Activated naive CD4-positive, alpha-beta T cell treated with anti-CD3 and anti-CD28 coated beads for 36 hours (primary cell): ENCODE measurements at places on chromosomes 5 and 9. TPM values are rescaled to one million over a fixed set of nuclear protein-coding genes. Genes with fewer than 3 reads are reported as not detected.

DNA sequence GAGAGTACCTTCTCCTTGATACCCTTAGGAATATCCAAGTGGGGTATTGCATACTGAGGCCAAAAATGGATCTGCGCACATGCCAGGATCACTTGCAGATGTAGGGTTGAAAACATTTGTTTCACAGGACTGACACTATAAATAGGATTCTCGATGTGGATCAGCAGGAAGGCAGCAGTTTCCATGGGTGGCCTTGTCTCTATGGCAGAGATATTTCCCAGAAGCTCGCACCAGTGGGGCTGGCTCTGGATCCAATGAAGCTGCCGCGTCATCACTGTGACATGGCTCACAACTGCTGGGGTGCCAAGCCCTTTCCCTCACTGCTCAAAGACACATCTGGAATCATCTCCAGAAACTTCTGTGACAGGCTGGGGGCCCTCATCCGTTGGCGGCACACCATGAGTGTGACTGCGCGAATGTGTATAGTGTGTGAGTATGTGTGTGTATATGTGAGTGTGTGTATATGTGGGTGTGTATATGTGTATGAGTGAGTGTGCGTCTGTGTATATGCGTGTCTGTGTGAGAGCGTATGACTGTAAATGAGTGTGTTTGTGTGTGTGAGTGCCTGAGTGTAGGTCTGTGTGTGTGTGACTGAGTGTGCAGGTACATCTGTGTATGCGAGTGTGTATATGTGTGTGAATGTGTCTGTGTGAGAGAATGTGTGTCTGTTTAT, 182.5 kb downstream of the GAS1 start:
- H3K27me3 ChIP-seq: peaks cover 12% of the 10 kb centered on the region
- no peak for DNase-seq
- no peak overlapping the region for H3K27ac ChIP-seq
- H3K36me3 ChIP-seq: no peaks in the 10 kb centered on the region

GRCh38 chr5:32326216-32326772, 13.6 kb upstream of the MTMR12 start:
- DNase-seq: no peak
- H3K27ac ChIP-seq: no peak overlapping the region
- no peaks in the 10 kb centered on the region for H3K36me3 ChIP-seq
- no peaks in the 10 kb centered on the region for H3K4me1 ChIP-seq

DNA sequence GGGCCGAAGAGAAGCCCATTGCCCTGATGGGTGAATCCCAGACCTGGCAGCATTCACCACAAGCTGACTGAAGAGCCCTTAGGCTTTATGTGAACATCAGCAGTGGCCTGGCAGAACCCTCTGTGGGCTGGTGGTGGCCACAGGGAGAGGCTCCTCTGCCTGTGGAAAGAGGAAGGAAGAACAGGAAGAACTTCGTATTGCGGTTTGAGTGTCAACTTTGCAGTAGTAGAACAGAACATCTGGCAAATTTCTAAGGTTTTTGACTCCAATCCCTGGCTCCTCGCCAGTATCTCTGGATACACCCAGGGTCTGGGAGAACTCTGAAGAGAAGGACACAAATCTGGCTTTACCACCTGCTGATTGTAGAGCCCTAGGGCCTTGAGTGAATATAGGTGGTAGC, 356.4 kb upstream of the GRAMD2B start:
- no peak for DNase-seq
- H3K27ac ChIP-seq: no peak overlapping the region
- no peaks in the 10 kb centered on the region for H3K27me3 ChIP-seq
- H3K4me3 ChIP-seq: no peak overlapping the region
- no peaks in the 10 kb centered on the region for H3K4me1 ChIP-seq

- H3K27ac ChIP-seq: no peak overlapping the region
- H3K4me1 ChIP-seq: peaks cover 23% of the 10 kb centered on the region
- no peaks in the 10 kb centered on the region for H3K27me3 ChIP-seq
- no peak for DNase-seq
These were observed 55.1 kb downstream of the WHRN start for GRCh38 chr9:114450181-114450580.

DNA sequence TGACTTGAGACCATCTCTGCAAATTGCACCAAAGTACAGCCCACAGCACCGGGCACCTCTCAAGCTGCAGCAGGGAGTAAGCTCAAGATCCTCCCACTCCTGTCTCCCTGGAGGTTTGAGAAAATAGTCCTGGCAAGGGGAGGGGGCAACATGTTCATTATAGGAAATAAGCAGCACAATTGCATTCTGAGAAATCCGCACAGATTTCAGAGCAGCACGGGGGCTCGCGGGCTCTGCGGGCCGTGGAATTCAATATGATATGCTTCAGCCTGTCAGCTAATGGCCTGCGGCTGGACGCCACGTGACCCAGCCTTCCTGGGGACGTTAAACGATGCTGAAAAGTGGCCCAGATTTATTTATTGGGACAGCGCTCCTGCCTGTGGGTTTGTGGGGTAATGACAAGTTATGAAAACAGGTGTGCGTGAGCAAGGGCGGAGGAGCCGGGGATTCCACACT, 156.4 kb downstream of the DAB2IP start:
- H3K4me1 ChIP-seq: no peaks in the 10 kb centered on the region
- no peaks in the 10 kb centered on the region for H3K36me3 ChIP-seq
- H3K27ac ChIP-seq: no peak overlapping the region
- no peak for DNase-seq
- no peaks in the 10 kb centered on the region for H3K27me3 ChIP-seq

The CDH6 gene
- not detected for total RNA-seq

The ADRA1B gene
- not detected for total RNA-seq

The HMMR gene
- total RNA-seq: 99.8 TPM
